ENCODE measurements at places on chromosomes 4 and X.

- DNase-seq: no peak
These were observed 66.0 kb downstream of the UBE2K start for GRCh38 chr4:39763714-39764572.

DNA sequence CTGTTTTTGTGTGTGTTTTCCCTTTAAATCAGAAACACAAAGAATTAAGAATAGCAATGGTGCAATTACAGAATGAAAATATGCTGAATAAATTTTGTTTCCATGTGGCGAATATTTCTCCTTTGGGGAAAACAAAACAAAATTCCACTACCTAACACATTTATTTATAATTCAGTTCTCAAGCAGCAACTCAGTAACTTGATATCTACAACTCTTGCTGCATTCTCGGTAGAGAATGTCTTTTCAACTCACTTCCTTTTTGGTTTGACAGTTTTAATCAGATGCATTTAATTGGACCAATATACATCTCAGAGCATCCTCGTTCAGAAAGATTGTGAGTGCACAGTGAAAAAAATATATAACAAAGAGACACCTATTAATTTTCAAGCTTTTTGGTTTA is 30.8 kb downstream of the ZNF827 start:
- DNase-seq: no peak

GRCh38 chrX:120625371-120625770 is 4.5 kb downstream of the C1GALT1C1 start:
- DNase-seq: no peak

DNA sequence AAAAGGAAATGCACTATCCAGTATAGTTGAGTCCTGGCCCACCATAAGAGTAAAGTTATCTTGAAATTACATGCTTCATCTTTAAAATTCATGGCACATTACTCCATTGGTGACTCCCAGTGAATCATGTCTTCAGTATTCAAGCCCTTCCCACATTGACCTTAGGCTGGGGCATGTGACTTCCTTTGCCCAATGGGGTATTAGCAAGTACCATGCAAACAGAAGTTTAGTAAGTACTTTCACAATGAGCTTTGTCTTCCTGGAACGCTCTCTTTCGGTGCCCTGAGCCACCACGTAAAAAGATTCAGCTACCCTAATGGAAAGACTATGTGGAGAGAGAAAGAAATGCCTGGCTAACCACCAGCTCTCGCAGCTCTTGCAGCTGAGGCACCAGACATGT is 235.4 kb downstream of the HNRNPD start:
- DNase-seq: no peak

DNA sequence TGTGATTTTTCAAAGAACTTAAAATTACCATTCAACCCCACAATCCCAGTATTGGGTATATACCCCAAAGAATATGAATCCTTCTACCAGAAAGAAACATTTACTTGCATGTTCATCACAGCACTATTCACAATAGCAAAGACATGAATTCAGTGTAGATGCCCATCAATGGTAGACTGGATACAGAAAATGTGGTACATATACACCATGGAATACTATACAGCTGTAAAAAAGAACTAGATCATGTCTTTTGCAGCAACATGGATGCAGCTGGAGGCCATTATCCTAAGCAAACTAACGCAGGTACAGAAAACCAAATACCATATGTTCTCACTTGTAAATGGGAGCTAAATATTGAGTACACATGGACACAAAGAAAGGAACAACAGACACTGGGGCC is 34.1 kb upstream of the TMPRSS11F start:
- no peak for DNase-seq

- no peak for DNase-seq
These were observed 439.4 kb upstream of the CPEB2 start for GRCh38 chr4:14562901-14563300.
